Fibroblast of skin of right biceps (primary cell): ENCODE measurements at places on chromosomes 16 and 17.

GRCh38 chr16:30982548-30983288, 2.3 kb upstream of the HSD3B7 start:
- peak; percentile 22 for DNase-seq

DNA sequence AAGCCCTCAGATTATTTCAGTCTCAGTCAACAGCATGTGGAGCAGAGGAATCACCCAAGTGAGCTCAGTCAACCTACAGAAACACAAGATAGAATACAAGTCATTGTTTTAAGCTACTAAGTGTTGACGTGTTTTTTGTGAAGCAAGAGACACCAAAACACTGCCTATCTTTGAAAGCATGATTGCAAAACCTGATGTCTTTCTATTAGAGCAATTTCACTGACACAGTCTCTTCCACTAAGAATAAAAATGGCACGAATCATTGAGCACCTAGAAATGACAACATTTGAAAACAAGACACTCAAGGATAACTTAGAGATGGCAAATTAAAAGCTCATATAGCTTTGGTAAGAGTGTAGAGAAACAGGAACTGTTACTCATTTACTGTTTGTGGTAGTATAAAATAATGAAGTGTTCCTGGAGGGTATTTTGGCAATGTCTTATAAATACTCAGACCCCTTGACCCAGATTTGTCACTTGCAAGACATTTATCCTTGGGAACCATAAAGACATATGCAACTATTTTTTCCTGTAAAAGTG, 407.1 kb upstream of the XYLT1 start:
- no peak for DNase-seq

DNA sequence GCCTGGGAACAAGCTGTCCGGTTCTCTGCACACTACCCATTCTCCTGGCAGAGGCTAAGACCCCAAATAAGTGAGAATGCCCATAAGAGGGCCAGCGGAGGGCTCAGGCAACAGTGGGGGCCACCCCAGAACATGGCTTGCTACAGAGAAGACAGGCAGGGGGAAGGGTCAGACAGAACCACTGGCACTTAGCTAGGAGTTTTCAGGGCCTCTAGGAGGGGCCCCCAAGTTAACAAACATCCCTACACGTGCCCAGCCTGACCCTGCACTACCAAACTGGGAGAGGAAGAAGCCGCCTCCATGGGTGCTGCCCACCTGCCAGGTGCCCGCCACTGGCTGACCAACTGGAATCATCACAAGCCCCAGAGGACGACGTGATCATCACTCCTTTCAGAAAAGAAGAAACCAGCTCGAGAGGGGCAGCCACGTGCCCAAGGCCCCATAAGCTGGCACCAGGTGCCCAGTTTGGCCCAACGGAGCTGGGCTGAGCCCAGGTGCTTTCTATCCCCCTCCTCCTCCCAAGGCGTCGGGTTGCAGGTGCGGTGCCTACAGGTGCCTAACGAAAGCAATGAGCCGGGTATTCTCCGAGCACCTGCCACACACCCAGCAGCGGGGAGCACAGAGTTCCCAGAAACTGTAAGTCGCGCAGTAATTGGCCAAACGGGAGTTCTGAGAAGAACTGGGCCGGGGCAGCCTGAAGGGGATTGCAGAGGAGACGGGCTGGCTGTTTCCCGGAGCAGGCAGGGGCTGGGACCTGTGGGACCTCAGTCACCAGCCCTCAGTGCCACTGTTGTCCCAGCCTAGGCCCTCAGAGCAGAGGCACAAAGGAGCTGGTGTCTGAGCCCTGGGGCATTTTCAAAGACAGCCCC, 13.2 kb downstream of the RPH3AL start:
- no peak for DNase-seq

- no peak for DNase-seq
Observed at GRCh38 chr16:55571191-55571897, 4.9 kb downstream of the CAPNS2 start.

GRCh38 chr17:78170692-78171590, 2.6 kb downstream of the SYNGR2 start:
- no peak for DNase-seq

- no peak for DNase-seq
Observed at GRCh38 chr16:24853169-24853824, 7.5 kb downstream of the SLC5A11 start.

- no peak for DNase-seq
Observed at GRCh38 chr16:88703486-88704309, 2.5 kb downstream of the RNF166 start.

DNA sequence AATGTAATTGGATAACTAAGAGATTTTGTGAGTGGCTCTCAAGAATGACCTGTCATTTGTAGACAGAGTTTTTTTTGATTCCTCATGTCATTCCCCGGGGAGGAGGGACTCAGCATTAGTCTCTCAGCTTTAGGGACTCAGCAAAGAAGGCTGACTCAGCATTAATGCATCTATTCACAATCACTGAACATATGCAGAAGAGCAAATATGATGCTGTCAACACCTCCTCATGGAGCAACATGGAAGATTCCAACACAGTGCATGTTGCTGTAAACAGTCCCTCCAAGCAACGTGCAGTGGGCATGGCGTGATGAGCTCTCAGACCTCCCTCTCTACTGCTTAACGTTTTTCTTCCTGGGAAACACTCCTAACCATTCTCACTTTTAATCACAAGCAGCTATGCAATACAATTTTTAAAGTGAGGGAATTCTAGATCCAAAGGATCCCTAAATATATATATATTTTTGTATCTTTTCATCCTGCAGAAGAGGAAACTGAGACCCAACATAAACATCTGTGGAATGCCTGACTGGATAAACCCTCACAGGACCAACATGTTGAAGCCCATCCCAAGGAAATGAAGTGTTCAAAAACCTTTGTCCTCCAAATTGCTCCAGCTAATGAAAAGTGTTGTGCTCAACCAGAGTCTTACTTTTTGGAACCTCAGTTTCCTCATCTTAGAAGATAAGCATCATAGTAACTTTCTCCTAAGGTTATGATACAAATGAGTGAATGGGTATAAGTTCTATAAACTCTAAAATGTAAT, 38.9 kb downstream of the TMEM100 start:
- peak; percentile 49 for DNase-seq

- DNase-seq, result no peak
Observed at GRCh38 chr16:50305441-50306061, 39.2 kb downstream of the ADCY7 start.

DNA sequence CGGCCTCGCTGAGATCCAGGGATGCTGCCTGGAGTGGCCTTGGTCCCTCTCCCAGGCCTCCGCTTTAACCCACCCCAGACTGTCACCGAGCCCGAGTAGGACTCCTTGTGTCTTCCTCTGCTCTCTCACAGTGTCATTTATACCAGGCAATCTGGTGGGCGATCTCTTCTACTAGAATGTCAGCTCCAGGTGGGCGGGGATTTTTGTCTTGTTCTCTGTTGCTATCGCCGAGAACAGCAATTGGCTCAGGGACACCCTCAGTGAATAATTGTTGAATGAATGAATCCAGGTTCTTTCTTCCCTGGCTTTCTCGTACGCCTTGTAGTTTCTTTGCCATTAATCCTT, 591 bp downstream of the DHX38 start:
- DNase-seq, result peak; percentile 6

GRCh38 chr16:88505405-88506082, 52.5 kb downstream of the ZFPM1 start:
- DNase-seq, result peak; percentile 18

DNA sequence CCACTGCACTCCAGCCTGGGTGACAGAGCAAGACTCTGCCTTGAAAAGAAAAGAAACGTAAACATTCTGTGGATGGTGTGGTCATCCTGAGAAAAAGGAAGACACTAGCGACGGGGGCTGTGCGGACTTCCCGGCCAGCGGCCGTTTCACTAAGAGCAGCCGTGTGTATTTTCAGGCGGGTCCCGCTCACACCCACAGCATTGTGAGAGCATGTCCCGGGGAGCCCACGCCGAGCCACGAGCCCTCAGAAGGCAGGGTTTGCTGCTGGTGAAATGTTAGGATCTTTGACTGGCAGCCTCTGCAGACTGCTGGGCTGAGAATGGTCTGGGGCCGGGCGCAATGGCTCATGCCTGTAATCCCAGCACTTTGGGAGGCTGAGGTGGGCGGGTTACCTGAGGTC, 40.3 kb downstream of the LMF1 start:
- no peak for DNase-seq

GRCh38 chr17:30296499-30297080, 4.8 kb upstream of the BLMH start:
- no peak for DNase-seq

- no peak for DNase-seq
Observed at GRCh38 chr16:19523184-19523558, 571 bp upstream of the CCP110 start.

DNA sequence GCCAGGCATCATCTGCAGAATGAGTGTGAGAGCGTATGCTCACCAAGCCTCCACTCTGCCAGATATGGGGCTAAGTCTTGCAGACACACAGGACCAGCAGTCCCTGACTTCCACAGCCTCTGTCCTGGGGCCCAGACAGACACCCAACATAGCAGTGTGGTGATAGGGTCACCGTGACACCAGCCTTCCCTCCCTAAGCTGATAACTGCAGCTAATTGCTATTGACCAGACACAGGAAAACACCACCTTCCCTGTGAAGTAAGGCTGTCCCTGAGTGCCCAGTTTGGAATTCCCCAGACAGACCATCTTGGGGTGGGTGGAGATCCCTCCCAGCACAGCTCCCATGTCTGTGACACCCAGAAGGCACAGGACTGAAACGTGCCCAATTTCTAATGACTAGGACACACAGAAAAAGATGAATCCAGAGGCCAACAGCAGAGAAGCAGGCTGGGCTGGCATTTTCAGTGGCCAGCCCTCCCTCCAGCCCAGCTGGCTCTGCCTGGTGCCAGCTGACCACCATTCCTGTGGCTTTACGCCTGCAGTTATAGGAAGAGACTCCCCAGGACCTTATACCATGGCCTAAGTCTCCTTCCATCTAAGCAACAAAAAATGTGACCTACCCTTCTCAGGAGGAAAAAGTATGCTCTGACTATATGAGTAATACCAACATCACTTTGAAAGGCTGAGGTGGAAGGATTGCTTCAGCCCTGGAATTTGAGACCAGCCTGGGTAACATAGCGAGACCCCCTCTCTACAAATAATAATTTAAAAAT, 30.3 kb downstream of the ATPAF2 start:
- DNase-seq, result peak; percentile 78

- DNase-seq, result no peak
Observed at GRCh38 chr17:48155889-48156611, 48.5 kb downstream of the SNX11 start.

GRCh38 chr17:38448208-38448771, 20.0 kb downstream of the ARHGAP23 start:
- DNase-seq, result peak; percentile 54

- no peak for DNase-seq
Observed at GRCh38 chr17:34318474-34318873, 761 bp upstream of the CCL8 start.

DNA sequence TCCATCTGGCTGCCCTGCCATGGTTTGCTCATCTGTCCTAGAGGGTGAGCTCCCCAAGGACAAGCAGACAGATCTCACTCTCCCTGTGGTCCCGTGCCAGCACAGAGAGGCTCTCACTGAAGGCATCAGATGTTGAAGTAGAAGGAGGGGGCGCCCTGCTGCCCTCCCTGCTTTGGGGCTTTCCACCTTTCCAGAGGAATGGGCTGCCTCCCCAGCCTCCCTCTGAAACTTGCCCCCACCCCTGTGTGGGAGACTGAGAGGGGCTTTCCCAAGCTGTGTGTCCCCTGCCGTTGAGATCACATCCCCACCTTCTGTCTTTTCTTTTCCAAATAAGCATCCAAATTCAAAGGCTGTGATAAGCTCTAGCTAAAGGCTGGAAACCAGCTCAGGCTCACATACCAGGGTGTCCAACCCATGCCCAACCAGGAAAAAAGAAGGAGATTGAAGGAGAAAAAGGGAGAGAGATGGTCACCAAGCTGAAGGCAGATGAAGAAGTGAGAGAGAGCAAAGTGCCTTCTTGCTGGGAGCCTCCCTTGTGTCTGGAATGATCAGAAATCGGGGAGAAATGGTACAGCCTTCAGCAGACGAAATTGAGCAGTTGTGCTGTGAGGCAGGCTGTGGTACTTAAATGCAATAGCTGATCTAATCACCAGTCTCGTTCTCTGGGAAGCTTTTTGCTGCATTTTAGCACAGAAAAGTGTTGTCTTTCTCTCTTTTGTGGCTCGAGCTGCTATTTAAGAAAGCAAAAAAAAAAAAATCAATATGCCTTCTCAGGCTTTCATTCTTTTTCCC, 145.9 kb upstream of the LHX1 start:
- no peak for DNase-seq

- no peak for DNase-seq
Observed at GRCh38 chr17:51064061-51064735, 56.5 kb downstream of the SPAG9 start.

GRCh38 chr17:42675348-42675964, 1.3 kb downstream of the PLEKHH3 start:
- DNase-seq, result no peak

DNA sequence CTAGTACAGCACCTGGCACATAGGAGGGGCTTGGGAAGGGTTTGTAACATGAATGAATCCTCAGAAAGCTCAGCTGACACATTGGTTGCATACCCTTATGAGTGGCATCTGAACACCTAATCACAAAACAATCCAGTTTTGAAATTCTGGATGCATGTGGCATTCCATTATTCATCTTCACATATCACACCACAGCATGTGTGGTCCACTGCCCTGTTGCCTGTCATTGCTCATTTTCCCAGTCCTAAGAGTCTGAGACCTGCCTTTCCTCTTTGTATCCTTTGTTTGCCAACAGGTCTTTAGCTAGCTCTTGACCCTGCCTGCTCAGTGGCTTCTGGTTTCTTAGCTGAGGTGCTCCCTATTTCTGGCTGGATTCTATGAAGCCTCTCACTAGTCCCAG, 170.8 kb upstream of the ASIC2 start:
- no peak for DNase-seq

DNA sequence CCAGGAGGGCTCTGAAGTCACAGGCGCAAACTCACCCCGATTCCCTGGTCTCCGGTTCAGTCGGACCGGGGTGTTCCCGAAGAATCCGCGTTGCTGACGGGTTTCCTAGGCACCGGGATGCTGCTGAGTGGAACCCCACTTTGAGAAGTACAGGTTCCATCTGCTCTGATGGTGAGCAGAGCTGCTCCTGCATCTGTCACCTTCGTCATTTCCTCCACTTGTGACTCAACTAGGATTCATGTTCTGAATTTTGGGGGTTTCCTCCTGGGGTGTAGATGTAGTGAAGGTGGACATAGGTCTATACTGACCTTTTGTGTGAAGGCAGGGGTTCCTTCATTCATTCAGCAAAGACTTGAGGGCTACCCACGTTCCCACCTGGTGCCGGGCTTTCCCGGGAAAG, 25.0 kb downstream of the LGALS3BP start:
- DNase-seq, result no peak

- peak; percentile 88 for DNase-seq
Observed at GRCh38 chr17:19327031-19327783, 35.3 kb downstream of the B9D1 start.

- DNase-seq, result peak; percentile 83
Observed at GRCh38 chr17:47120521-47121095, 68.5 kb downstream of the CDC27 start.
